ENCODE measurements at places on chromosomes 3 and 15. TPM values are rescaled to one million over a fixed set of nuclear protein-coding genes. Genes with fewer than 3 reads are reported as not detected.
A peak's percentile ranks its signal among the peaks of the same experiment; 100 is the strongest.

ADGRG7 gene
- not detected for total RNA-seq

- no peak for DNase-seq
Measured at GRCh38 chr3:130258532-130258952, 86.9 kb upstream of the COL6A5 start.

EFHB gene
- not detected for total RNA-seq

DNA sequence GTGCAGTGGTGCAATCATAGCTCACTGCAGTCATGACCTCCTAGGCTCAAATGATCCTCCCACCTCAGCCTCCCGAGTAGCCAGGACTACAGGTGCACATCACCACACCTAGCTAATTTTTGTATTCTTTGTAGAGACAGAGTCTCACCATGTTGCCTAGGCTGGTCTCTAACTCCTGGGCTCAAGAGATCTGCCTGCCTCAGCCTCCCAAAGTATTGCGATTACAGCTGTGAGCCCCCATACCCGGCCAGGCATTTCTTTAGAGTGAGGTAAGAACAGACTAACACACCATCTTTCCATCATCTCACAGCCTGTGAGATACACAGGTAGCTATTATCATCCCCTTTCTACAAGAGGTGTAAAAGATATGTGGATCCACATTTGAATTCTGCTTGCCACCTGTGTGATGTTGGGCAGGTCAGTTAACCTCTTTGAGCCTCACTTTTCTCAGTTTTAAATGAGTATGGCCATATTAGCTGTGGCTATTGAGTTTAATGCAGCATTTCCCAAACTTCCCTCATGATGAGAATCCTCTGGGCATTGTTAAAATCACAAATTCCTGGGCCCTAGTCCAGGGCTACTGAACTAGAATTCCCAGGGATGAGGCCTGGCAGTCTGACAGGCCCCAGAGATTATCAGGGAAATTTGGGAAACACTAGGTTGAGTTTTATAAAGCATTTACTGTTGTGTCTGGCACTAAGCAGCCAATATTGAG, 46.0 kb downstream of the ANP32A start:
- DNase-seq = no peak

- DNase-seq = no peak
Measured at GRCh38 chr15:27095886-27096624, 125.1 kb downstream of the GABRG3 start.

- no peak for DNase-seq
Measured at GRCh38 chr3:115512565-115513415, 110.5 kb upstream of the GAP43 start.

C3orf80 gene
- 0.10 TPM for total RNA-seq

CHRNA3 gene
- not detected for total RNA-seq

- DNase-seq = no peak
Measured at GRCh38 chr3:133443649-133444422, 44.0 kb downstream of the BFSP2 start.

GRCh38 chr3:42686832-42687650, 1.7 kb downstream of the KLHL40 start:
- no peak for DNase-seq

DNA sequence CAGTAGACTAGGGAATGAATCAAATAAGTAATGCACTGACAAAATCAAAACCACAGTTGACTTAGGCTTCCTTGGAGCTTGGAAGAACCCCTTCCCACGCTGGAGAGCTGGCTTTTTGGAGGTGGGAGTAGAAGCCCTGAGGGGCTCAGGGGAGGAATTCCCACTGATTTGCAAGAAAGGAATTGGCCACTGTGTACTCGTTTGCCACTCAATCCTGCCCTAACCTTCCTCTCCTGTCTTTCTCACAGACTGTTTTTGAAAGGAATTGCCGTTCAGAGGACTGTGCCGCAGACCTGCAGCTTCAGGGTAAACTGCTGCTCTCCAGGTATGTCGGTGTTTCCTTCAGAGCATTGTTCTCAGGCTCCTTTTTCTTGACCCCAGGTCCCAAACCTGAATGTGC, 208.2 kb upstream of the CTDSPL start:
- no peak for DNase-seq

GRCh38 chr3:55906896-55907295, 419.8 kb upstream of the WNT5A start:
- DNase-seq = no peak

- DNase-seq = no peak
Measured at GRCh38 chr3:51538115-51538458, 432 bp upstream of the RAD54L2 start.

DNA sequence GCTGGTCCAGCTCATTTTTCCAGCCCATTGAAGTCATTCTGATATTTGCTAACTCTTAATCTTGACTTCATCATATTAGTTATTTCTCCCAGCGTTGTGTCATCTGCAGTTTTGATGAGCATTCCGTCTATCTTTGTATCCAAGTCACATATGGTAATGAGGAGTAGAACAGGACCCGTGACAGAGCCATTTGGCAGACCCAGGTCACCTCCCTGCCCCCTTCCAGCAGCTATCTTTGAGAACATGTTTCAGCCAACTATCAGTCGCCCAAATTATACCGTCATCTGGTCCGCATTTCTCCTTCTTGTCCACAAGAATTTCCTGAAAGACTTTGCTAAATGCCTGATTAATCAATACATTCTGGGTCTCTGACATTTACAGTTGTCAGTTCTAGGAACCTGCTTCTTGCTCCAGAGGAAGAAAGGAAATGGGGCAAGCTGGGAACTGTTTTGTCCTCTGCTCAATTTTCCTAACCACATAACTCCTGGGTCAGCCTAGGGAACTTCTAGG, 347.1 kb upstream of the NR2E3 start:
- no peak for DNase-seq

GRCh38 chr15:74297887-74298286, 61.8 kb downstream of the CCDC33 start:
- no peak for DNase-seq

SKOR1 gene
- 0.25 TPM for total RNA-seq

LEKR1 gene
- not detected for total RNA-seq

DNA sequence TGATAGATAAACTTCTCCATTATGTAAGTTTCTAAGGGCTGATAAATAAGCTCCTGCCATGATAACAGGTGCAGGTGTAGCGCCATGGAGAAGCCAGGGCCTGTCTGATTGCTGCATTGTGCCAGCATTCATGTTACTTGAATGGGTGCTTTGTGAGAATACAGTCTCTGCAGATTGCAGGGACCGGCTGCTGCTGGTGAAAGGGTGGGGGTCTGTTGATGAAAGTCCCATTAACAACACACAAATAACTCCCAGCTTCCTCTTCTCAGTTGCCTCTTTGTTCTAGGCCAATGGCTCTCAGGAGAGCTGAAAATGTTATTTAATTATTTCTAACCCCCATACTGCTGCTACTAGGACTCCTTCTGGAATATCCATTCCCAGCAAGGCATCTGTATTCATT, 77.2 kb downstream of the RTP4 start:
- DNase-seq = no peak

ABHD10 gene
- total RNA-seq = 16.0 TPM

DNA sequence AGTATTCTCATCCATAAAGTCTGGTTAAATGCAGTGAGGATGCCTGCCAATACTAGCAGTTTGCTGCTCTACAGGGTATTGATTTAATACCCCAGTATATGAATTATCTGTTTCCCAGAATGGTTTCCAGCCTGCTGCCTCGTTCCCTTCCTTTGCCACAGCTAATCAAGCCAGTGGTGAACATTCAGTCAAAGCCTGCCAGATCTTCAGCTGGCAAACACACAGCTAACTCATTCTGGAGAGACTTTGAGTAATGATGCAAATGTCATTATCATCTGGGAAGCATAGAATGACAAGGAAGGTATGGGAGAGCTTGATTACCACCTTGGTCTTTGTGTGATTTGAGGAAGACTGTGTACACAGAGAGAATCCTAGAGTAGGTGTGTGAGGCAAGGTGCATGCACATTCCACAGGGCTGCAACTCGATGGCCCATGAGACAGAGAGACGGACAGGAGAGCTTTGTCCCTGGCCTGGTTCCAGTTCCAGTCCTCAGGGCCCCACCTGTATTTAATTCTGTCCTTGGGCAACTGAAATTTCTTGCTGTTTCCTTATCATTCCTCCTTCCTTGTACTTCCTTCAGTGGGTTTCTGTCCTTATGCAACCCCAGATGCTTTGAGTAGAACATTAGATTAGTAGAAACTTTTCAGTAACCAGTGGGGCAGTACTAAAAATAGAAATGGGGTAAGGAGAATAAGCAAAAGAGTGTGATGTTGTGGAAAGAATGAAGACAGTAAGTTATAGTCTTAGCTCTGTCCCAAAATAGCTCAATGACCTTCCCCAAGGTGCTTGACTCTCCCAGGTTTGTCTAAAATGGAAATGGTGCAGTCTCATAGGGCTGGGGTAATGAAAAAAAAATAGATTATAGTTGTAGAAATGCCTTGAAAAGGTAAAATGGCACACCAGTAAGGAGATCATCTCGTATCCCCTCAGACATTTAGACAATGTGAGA, 72.5 kb downstream of the MITF start:
- DNase-seq = no peak

ZNF502 gene
- 3.9 TPM for total RNA-seq

GRCh38 chr15:78342021-78342420, 1.9 kb downstream of the CRABP1 start:
- DNase-seq = no peak

DNA sequence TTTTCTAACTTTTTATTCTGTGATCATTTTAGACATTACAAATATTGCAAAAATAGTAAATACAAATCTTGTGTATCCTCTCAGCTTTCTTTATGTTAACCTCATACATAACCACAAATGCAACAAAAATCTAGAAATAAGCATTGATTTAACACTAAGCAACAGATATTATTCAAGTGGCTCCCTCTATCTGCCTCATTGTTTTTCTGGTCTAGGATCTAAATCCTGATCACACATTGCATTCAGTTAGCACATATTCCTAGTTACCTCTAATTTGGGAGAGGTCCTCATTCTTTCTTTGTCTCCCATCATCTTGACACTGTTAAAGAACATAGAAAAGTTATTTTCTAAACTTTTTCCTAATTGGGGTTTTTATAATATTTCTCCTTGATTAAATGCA, 1126.0 kb downstream of the ROBO2 start:
- DNase-seq = no peak

- DNase-seq = no peak
Measured at GRCh38 chr3:61177450-61177849, 73.8 kb downstream of the FHIT start.

SOX14 gene
- not detected for total RNA-seq

- no peak for DNase-seq
Measured at GRCh38 chr3:70360979-70361760, 48.7 kb upstream of the MDFIC2 start.

- DNase-seq = no peak
Measured at GRCh38 chr3:12138044-12138443, 20.7 kb downstream of the TIMP4 start.

GRCh38 chr3:171028025-171028778, 1.7 kb upstream of the SLC2A2 start:
- DNase-seq = peak; percentile 70

ACOX2 gene
- total RNA-seq = 1.8 TPM

DNA sequence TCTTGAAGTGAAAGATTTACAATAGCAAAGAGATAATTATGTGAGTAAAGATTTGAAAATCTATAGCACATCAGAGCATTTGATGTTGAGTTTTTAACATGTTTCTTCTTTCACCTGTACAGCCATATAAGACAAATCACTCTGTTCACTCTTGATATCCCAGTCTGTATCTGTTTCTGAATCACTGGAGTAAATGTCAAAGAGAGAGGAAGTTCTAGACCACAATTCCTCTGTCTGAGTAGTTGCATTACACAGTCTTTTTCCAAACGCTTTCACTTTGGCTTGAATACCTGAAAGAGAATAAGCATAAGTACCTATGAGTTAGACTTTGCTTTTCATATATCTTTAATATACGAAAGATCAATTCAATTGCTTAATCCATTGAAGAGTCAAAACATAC, 9.9 kb downstream of the THAP10 start:
- DNase-seq = no peak

- DNase-seq = no peak
Measured at GRCh38 chr3:27220166-27220565, 149.0 kb downstream of the NEK10 start.

GRCh38 chr3:151262871-151263525, 15.3 kb downstream of the P2RY14 start:
- no peak for DNase-seq

GOLGA8K gene
- total RNA-seq = 0.30 TPM

DNA sequence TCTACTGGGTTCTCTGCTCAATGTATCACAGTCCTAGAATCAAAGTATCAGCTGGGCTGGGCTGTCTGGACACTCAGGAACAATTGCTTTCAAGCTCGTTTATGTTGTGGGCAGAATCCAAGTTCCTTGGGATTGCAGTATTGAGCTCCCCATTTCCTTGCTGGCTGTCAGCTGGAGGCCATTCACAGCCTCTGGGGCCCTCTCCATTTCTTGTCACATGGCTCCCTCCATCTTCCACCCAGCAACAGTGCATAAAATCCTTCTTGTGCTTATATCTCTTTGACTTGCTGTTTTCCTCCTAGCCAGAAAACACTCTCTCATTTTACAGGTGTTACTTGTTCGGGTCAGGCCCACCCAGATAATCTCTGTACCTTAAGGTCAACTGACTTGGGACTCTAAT, 363.5 kb downstream of the IGSF11 start:
- DNase-seq = no peak

DNA sequence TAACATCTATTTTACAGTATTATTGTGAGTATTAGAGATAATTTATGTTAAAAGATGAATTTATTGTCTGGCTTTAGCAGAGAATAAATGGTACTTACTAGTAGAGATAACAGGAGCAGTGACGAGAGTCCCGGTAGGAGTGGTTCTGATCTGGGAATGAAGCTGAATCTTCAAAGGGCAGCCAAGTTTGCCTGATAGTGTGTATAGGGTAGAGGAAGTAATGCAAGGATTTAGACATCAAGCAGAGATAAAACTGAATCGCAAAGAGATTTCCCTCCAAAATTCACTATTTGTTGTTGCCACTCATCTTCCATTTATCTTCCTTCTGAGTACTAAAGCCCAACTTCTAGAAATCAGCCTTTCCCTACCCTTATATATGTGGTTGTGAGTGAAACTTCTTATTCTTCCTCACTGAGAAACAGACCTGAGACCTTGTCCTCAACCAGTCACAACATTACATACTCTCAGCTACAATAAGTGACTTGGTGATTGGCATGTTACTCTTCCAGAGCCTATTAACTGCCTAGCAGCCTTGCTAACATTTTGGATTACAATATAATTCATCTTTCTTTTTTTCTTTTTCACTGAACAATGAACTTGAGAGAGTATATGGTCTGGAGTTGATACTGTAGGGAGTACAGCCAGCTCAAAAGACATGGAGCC, 692.7 kb upstream of the ZNF385D start:
- no peak for DNase-seq

All from psoas muscle (tissue), 8 donors.